ENCODE measurements at places on chromosomes 2 and 18. TPM values are rescaled to one million over a fixed set of nuclear protein-coding genes. Genes with fewer than 3 reads are reported as not detected.

Gene DAW1
- total RNA-seq, result 1.5 TPM

Gene KLHL41
- total RNA-seq, result 1.7 TPM

Gene DCC
- 17.9 TPM for total RNA-seq

Gene REG3A
- not detected for total RNA-seq

Gene C18orf63
- total RNA-seq, result not detected

Gene GPBAR1
- total RNA-seq, result 0.25 TPM

Gene HPCAL1
- 21.9 TPM for total RNA-seq

Gene SERPINB12
- total RNA-seq, result not detected

Gene SERPINB3
- total RNA-seq, result not detected

Gene CXCR1
- total RNA-seq, result not detected

Gene AQP12A
- total RNA-seq, result not detected

Gene DNAJC5G
- total RNA-seq, result not detected

Gene ZNF407
- total RNA-seq, result 17.2 TPM

Gene GTF2A1L
- total RNA-seq, result 1.7 TPM

Data from temporal lobe (tissue), 4 donors.